ENCODE measurements at places on chromosomes 1 and 21. TPM values are rescaled to one million over a fixed set of nuclear protein-coding genes. Genes with fewer than 3 reads are reported as not detected.

GRCh38 chr1:236141447-236142252 lies 689 bp upstream of the GPR137B start:
- H3K4me1 ChIP-seq, result peaks cover 21% of the 10 kb centered on the region
- peaks cover 2% of the 10 kb centered on the region for H3K36me3 ChIP-seq
- no peak for DNase-seq
- H3K27me3 ChIP-seq, result peaks cover 29% of the 10 kb centered on the region

GRCh38 chr1:211114446-211114845 lies 19.5 kb downstream of the KCNH1 start:
- H3K27ac ChIP-seq, result no peak overlapping the region
- H3K27me3 ChIP-seq, result peaks cover 21% of the 10 kb centered on the region
- no peaks in the 10 kb centered on the region for H3K4me1 ChIP-seq
- no peak for DNase-seq

GRCh38 chr21:40047211-40047610 lies 180.0 kb downstream of the PCP4 start:
- no peak for DNase-seq
- H3K27me3 ChIP-seq, result no peaks in the 10 kb centered on the region
- H3K36me3 ChIP-seq, result no peaks in the 10 kb centered on the region
- H3K4me1 ChIP-seq, result no peaks in the 10 kb centered on the region
- H3K4me3 ChIP-seq, result no peak overlapping the region
- no peak overlapping the region for H3K27ac ChIP-seq

- H3K36me3 ChIP-seq, result peaks cover 8% of the 10 kb centered on the region
- no peaks in the 10 kb centered on the region for H3K27me3 ChIP-seq
- H3K4me1 ChIP-seq, result peaks cover 40% of the 10 kb centered on the region
- peak within 1 kb of the TSS; percentile 86 for H3K4me3 ChIP-seq
- H3K27ac ChIP-seq, result peak within 1 kb of the TSS; percentile 87
These were observed at the start of gene PLEKHM2 for GRCh38 chr1:15684042-15684461. Gene PLEKHM2 (plus strand): TSS chr1:15684320. CDS start chr1:15684559, 239 bp downstream.

- no peak overlapping the region for H3K4me3 ChIP-seq
- no peak overlapping the region for H3K27ac ChIP-seq
- no peak for DNase-seq
- peaks cover 6% of the 10 kb centered on the region for H3K4me1 ChIP-seq
These were observed 76.1 kb upstream of the GADD45A start for GRCh38 chr1:67608661-67609576.

- H3K36me3 ChIP-seq, result peaks cover 48% of the 10 kb centered on the region
- H3K27me3 ChIP-seq, result no peaks in the 10 kb centered on the region
- H3K27ac ChIP-seq, result no peak overlapping the region
- DNase-seq, result no peak
- H3K4me3 ChIP-seq, result no peak overlapping the region
These were observed 95.3 kb downstream of the COP1 start for GRCh38 chr1:176111835-176112234.

GRCh38 chr1:65541161-65541560 lies 120.7 kb downstream of the LEPR start:
- H3K27me3 ChIP-seq, result no peaks in the 10 kb centered on the region
- H3K4me1 ChIP-seq, result no peaks in the 10 kb centered on the region
- DNase-seq, result no peak
- no peak overlapping the region for H3K4me3 ChIP-seq

DNA sequence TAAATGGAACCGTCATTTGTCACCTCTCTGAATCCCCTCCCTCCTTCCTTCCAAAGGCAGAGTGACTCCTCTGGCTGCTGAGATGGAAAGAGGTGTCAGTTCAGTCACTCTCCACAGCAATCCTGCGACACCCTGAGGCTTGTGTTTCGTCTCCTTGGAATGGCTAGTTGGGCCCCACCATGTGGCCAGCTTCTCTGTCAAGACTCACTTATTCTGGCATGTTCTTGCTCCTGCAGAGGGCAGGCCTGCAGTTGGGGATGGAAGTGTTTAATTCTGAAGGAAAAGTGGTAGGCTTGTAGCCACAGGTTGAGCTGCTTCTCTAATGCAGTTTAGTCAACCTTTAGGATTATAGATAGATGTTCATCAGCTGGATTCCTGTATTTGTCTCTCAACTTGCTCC lies 149.6 kb downstream of the LMO4 start:
- H3K36me3 ChIP-seq, result no peaks in the 10 kb centered on the region
- H3K4me3 ChIP-seq, result no peak overlapping the region
- H3K27me3 ChIP-seq, result no peaks in the 10 kb centered on the region

LEPR gene
- total RNA-seq, result 5.0 TPM

TMEM52 gene
- total RNA-seq, result 0.33 TPM

OPTC gene
- not detected for total RNA-seq

GFI1 gene
- 55.3 TPM for total RNA-seq

CHRNB2 gene
- total RNA-seq, result not detected

PLA2G2D gene
- total RNA-seq, result 0.07 TPM

ERICH3 gene
- not detected for total RNA-seq

Measured in activated CD4-positive, alpha-beta memory T cell treated with anti-CD3 and anti-CD28 coated beads for 36 hours (primary cell).